ENCODE measurements at places on chromosomes 12 and 14. TPM values are rescaled to one million over a fixed set of nuclear protein-coding genes. Genes with fewer than 3 reads are reported as not detected.

BRI3BP gene
- 4.9 TPM for total RNA-seq

PLEKHH1 gene
- total RNA-seq, result 0.50 TPM

GLT8D2 gene
- 64.7 TPM for total RNA-seq

GPRC5D gene
- total RNA-seq, result not detected

B4GALNT3 gene
- total RNA-seq, result 0.21 TPM

EFS gene
- total RNA-seq, result 31.9 TPM

KERA gene
- not detected for total RNA-seq

ACSM4 gene
- not detected for total RNA-seq

DNA sequence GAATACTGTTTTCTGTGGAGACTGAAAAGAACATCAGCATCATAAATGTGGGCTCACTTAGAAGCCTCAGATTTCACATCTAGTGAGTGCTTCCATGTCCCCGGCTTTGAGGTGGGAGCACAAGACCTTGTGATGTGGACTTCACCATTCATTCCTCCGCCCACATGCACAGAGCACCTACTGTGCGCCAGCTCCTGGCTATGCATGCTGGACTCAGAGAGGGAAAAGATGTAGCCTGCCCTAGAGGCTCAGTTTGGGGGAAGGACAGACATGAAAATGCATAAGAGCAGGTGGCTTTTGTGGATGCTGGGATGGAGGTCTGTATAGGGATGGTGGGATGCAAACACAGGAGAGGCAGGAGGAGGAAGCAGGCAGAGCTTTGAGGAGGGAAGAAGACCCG, 65.0 kb downstream of the SERPINA3 start:
- no peak overlapping the region for H3K27ac ChIP-seq
- peaks cover 25% of the 10 kb centered on the region for H3K4me1 ChIP-seq
- peak; percentile 42 for DNase-seq
- H3K4me3 ChIP-seq, result no peak overlapping the region

GRCh38 chr14:69812711-69813110, 15.7 kb upstream of the SLC10A1 start:
- no peak overlapping the region for H3K4me3 ChIP-seq
- no peaks in the 10 kb centered on the region for H3K4me1 ChIP-seq
- H3K36me3 ChIP-seq, result no peaks in the 10 kb centered on the region
- peaks cover 29% of the 10 kb centered on the region for H3K27me3 ChIP-seq

DNA sequence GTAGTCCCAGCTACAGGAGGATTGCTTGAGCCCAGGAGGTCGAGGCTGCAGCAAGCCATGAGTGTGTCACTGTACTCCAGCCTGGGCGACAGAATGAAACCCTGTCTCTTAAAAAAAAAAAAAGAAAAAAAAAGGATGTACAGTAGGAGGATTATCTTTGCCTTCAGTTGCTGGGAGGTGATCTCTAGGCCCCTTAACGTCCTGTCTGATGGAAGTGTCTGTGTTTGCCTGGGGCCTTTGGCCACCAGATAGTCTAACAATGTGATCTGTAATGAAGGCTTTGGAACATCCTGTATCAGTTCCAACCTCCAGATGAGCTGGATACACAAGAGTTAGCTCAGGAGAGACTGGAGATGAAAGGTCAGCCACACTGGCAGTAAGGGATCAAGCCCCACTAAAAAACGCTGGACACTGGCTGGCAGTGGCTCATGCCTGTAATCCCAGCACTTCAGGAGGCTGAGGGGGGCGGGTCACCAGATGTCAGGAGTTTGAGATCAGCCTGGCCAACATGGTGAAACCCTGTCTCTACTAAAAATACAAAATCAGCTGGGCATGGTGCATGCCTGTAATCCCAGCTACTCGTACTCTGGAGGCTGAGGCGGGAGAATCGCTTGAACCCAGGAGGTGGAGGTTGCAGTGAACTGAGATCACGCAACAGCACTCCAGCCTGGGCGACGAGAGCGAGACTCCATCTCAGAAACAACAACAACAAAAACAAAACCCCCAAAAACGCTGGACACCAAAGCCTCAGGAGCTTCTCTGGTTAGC, 19.0 kb upstream of the HNF1A start:
- H3K36me3 ChIP-seq, result no peaks in the 10 kb centered on the region
- no peaks in the 10 kb centered on the region for H3K4me1 ChIP-seq
- no peak for DNase-seq
- no peak overlapping the region for H3K27ac ChIP-seq

DNA sequence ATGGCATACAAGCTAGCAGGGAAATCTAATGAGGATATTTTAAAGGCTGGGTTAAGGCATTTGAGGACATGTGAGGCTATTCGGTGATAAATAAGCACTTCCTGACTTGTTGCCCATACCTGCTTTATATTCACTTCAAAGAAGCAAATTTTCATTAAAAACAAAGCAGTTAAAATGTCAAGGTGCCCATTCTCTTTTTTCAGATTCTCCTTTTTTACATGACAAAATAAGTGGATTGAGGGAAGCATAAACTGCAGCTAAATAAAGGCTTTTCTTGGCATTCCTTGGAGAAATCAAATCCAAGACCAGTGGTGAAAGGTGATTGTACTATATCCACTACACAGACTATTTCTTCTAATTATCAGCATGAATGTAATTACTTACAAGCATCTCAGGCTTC, 166.9 kb downstream of the PTCSC3 start:
- no peak overlapping the region for H3K27ac ChIP-seq
- no peaks in the 10 kb centered on the region for H3K36me3 ChIP-seq
- H3K4me3 ChIP-seq, result no peak overlapping the region
- H3K4me1 ChIP-seq, result no peaks in the 10 kb centered on the region
- DNase-seq, result no peak

GRCh38 chr12:121783766-121784165, 9.7 kb downstream of the RHOF start:
- H3K27ac ChIP-seq, result peak overlapping the region; percentile 1
- H3K36me3 ChIP-seq, result no peaks in the 10 kb centered on the region
- DNase-seq, result no peak
- H3K27me3 ChIP-seq, result no peaks in the 10 kb centered on the region
- H3K4me3 ChIP-seq, result no peak overlapping the region
- peaks cover 40% of the 10 kb centered on the region for H3K4me1 ChIP-seq

DNA sequence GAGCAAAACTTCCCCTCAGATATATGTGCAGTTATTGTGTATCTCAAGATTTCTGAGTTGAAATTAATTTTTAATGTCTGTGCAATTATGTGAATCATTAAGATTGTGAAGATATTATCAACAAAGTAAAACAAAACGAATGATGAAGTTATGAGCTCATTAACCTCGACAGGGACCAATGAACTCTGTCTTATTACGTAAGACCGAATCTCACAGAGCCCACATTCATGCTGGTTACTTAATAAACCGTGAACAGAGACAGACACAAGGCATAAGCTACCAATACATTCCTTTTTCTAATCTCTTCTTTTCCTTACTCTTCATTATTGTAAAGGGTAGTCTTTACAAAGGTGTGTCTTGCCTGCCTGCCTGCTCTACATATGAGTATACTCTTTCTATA, 568.7 kb downstream of the RPS29 start:
- no peaks in the 10 kb centered on the region for H3K4me1 ChIP-seq
- no peaks in the 10 kb centered on the region for H3K27me3 ChIP-seq
- no peaks in the 10 kb centered on the region for H3K36me3 ChIP-seq
- no peak overlapping the region for H3K4me3 ChIP-seq
- H3K27ac ChIP-seq, result no peak overlapping the region

DNA sequence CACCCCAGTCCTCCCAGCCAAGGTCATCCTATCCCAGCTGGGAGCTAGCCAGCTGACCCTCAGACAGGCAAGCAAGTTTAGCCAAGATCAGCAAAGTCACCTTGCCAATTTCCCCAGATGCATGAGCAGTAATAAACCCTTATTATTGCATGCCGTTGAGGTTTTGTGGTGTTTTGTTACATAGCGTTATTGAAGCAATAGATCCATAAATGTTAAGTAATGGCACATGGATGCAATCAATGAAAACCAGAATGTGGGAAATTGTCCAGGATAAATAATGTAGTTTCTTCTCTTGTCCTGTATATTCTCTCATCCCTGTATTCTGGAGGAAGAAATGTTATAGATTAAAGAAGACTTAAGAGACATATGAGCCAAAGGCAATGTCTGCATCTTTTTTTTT, 18.0 kb upstream of the TMEM260 start:
- peaks cover 4% of the 10 kb centered on the region for H3K27me3 ChIP-seq
- DNase-seq, result no peak
- H3K27ac ChIP-seq, result no peak overlapping the region
- no peaks in the 10 kb centered on the region for H3K4me1 ChIP-seq

DNA sequence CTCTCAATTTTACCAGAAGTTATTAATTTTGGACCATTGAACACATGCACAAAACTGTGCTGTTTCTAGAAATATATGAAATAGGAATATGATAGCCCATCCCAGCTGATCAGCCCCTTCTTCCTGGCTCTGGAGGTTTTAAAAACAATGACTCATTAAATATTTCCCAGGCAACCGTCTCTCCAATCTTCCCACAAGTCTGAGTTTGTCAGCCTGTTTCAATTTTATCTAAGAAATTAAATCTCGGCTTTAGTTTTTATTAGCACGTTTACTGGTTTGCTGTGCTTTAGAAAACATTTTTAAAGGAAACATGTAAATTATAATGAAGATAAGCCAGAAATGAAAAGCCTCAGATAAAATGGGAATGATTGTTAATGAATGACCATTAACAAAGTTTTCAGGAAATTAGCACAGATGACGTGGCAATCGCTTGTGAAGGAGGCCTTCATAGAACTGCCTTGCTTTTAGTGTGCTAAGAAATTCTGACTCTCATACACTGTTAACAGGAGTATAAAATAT, 89.3 kb upstream of the RAP1B start:
- peaks cover 39% of the 10 kb centered on the region for H3K4me1 ChIP-seq
- peak overlapping the region; percentile 96 for H3K27ac ChIP-seq
- H3K27me3 ChIP-seq, result no peaks in the 10 kb centered on the region
- no peak for DNase-seq
- H3K36me3 ChIP-seq, result no peaks in the 10 kb centered on the region
- H3K4me3 ChIP-seq, result peak overlapping the region; percentile 56

- no peak for DNase-seq
- H3K27ac ChIP-seq, result peak overlapping the region; percentile 88
- peaks cover 45% of the 10 kb centered on the region for H3K4me1 ChIP-seq
- H3K4me3 ChIP-seq, result peak overlapping the region; percentile 91
- H3K27me3 ChIP-seq, result no peaks in the 10 kb centered on the region
- H3K36me3 ChIP-seq, result peaks cover 2% of the 10 kb centered on the region
Measured at GRCh38 chr12:122079532-122080081, 1.1 kb downstream of the MLXIP start.

- no peaks in the 10 kb centered on the region for H3K36me3 ChIP-seq
- H3K4me1 ChIP-seq, result no peaks in the 10 kb centered on the region
- DNase-seq, result no peak
- H3K4me3 ChIP-seq, result no peak overlapping the region
Measured at GRCh38 chr12:96057986-96058553, 22.7 kb upstream of the LTA4H start.

GRCh38 chr12:2864198-2864597, 7.4 kb upstream of the TEX52 start:
- peaks cover 5% of the 10 kb centered on the region for H3K4me1 ChIP-seq
- DNase-seq, result no peak
- peaks cover 7% of the 10 kb centered on the region for H3K36me3 ChIP-seq
- H3K4me3 ChIP-seq, result no peak overlapping the region

DNA sequence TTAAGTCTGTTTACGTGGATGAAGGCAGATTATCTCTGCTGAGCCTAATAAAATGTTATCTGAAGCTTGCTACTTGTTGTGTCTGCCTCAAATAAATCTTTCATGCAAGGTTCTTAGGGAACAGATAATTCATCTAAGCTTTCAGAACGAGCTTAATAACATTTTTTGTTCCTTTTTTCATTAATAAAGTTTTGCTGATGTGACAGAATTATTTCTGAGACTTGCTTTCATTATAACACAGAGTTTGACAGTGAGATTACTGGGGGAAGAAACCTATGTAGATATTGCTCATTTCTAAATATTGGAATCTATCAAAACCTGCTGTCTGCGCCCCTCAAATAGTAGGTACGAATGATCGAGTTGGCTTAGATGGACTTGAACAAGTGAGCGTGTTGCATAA, 948.7 kb upstream of the SEL1L start:
- no peak overlapping the region for H3K4me3 ChIP-seq
- no peak overlapping the region for H3K27ac ChIP-seq
- H3K4me1 ChIP-seq, result no peaks in the 10 kb centered on the region
- no peak for DNase-seq

DNA sequence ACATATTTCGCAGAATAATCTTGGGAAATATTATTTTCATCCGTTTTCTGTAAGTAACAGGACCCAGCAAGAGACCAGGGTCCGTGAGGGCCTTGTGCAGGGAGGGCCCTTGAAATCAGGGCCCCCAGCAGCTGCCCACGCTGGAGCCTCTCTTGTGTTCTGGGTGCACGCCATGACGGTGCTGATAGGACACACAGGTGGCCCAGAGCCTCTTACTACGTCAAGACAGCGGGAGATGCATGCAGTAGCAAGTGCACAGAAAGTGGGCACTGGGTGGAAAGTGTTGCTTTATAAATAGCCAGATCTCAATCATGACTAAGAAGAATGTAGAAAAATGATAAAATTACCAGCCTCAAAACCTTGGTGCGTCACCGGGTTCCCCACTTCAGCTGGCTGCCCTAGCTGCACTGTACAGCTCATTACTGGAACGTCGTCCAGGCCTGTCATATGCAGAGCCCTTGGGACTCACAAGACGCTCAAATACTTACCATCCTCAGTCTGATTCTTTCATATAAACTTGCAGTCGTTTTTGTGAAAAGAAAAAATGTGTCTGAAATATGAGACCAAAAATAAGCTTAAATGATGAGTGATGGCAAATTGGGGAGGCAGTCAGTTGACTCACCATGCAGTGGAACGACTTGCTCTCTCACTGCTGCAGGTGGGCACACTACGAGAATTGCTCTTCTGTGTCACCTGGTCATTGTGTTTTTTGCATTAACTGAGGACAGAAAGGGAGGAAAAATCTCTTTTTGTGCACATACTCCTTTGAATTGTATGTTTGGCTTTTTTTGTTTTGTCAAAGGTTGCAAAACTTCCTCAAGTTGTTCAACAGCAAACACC, 68.2 kb downstream of the DDX51 start:
- H3K27ac ChIP-seq, result no peak overlapping the region
- H3K4me1 ChIP-seq, result no peaks in the 10 kb centered on the region
- DNase-seq, result no peak

Measured in osteocyte (in vitro differentiated cells).